ENCODE measurements at places on chromosomes 11 and 22.

GRCh38 chr22:46834021-46834737, 71.7 kb downstream of the TBC1D22A start:
- DNase-seq: no peak

- no peak for DNase-seq
These were observed 7.3 kb downstream of the HEPHL1 start for GRCh38 chr11:94028436-94028835.

DNA sequence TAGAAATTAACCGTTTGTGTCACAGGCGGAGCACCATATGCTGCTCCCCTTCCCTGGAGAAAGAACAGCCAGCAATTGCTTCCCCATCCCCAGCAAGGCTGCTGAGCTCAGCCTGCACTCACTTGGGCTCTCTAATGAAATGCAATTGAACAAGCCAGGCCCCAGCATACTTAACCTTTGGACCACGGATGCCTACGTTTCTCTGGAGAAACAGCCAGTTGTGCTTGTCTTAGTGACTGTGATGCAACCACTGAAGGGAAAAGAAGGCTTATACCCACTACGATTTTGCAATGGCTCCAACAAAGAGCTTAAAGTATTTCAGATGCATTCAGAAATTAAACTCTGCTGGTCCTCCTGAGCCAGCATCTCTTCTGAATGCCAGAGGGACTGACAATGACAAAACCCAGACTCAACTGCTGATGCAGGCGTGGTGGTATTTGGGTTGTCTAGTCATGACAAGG, 51.3 kb upstream of the SESN3 start:
- no peak for DNase-seq

DNA sequence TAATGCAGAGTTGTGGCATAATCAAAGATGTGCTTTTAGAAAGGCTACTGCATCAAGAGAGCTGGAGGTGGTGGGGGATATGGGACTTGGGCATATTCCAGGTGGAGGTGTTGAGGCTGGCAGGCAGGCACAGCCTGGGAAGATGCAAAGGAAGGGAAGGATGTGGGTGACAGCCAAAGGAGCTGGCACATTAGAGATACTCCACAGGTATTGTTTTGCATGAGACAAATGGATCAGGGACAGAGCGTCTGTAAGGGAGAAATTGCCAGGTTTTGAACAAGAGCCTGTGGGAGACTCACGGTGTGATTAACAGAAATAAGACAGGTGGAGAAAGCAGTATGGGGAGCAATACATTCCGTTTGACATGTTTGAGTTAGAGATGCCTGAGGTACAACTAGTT, 263.7 kb downstream of the NELL1 start:
- DNase-seq: no peak

DNA sequence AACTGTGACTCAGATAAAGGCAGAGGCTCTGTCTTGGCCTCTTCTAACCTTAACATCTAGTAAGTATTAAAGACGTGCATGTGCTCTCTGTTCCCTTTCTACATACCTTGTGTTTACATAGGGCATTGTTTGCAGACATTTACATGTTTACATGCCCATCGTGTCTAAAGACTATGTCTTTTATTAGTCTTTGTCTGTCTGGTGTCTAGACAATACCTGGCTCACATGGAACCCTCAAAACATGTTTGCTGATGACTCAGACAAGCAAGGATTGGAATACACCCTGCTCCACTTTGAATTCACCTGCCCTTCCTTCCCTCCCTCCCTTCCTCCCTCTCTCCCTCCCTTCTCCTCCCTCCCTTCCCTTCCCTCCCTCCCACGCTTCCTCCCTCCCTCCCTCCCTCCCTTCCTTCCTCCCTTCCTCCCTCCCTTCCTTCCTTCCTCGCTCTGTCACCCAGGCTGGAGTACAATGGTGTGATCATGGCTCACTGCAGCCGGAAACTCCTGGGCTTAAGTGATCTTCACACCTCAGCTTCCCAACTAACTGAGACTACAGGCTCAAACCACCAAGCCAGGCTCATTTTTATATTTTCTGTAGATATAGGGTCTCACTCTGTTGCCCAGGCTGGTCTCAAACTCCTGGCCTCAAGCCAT, 23.7 kb upstream of the SORL1-AS1 start:
- no peak for DNase-seq

GRCh38 chr11:81899156-81899555, 834.5 kb downstream of the FAM181B start:
- DNase-seq: no peak

Measured in left ventricle myocardium superior (tissue), 1 donor.